Kidney (tissue), 22 donors: ENCODE measurements at places on chromosomes 12 and 14. TPM values are rescaled to one million over a fixed set of nuclear protein-coding genes. Genes with fewer than 3 reads are reported as not detected.

GRCh38 chr14:65223636-65224035 lies 121.3 kb upstream of the MAX start:
- H3K4me3 ChIP-seq = no peak overlapping the region
- H3K4me1 ChIP-seq = no peaks in the 10 kb centered on the region
- no peak overlapping the region for H3K27ac ChIP-seq
- H3K36me3 ChIP-seq = no peaks in the 10 kb centered on the region

- no peaks in the 10 kb centered on the region for H3K4me1 ChIP-seq
- H3K4me3 ChIP-seq = no peak overlapping the region
- H3K27me3 ChIP-seq = no peaks in the 10 kb centered on the region
- no peak overlapping the region for H3K27ac ChIP-seq
- no peak for DNase-seq
These were observed 30.6 kb downstream of the ABCC9 start for GRCh38 chr12:21910657-21911056.

DNA sequence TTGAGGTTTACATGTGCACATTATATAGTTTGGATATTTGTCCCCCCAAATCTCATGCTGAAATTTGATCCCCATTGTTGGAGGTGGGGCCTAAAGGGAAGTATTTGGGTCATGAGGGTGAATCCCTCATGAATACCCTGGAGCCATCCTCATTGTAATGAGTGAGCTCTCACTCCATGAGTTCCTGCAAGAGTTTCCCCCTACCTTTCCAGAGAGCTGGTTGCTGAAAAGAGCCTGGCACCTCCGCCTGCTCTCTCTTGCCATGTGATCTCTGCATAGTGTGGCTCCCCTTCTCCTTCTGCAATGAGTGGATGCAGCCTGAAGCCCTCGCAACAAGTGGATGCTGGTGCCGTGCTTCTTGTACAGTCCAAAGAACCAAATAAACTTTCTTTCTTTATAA lies 234.3 kb upstream of the DIO2 start:
- H3K27me3 ChIP-seq = no peaks in the 10 kb centered on the region
- H3K36me3 ChIP-seq = no peaks in the 10 kb centered on the region
- H3K4me3 ChIP-seq = no peak overlapping the region
- H3K4me1 ChIP-seq = no peaks in the 10 kb centered on the region

The TPH2 gene
- not detected for total RNA-seq

GRCh38 chr12:86748894-86749293 lies 492.7 kb upstream of the MGAT4C start:
- no peaks in the 10 kb centered on the region for H3K4me1 ChIP-seq
- DNase-seq = peak; percentile 40
- no peaks in the 10 kb centered on the region for H3K27me3 ChIP-seq
- H3K36me3 ChIP-seq = no peaks in the 10 kb centered on the region
